ENCODE measurements at places on chromosomes 5 and 9. TPM values are rescaled to one million over a fixed set of nuclear protein-coding genes. Genes with fewer than 3 reads are reported as not detected.

DNA sequence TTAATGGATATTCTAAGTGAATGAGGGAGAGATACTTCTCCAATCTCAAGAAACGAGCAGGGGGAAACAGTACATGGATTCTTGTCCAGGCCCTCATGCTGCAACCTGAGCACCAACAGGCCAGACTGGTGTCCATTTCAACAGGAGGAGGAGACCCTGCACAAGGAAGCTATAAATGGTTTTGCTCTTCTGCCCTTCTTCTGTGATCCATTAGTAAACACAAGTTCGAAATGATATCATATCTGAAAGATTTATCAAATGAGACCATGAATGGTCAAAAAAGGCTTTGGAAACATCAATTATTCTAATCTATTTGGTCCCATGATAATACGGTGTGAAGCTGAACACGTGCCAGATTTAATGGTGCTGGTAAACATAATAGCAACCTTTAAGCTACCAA, 109.8 kb downstream of the NR6A1 start:
- DNase-seq = no peak

GRCh38 chr5:180201051-180201987, 7.7 kb downstream of the RASGEF1C start:
- DNase-seq = no peak

DNA sequence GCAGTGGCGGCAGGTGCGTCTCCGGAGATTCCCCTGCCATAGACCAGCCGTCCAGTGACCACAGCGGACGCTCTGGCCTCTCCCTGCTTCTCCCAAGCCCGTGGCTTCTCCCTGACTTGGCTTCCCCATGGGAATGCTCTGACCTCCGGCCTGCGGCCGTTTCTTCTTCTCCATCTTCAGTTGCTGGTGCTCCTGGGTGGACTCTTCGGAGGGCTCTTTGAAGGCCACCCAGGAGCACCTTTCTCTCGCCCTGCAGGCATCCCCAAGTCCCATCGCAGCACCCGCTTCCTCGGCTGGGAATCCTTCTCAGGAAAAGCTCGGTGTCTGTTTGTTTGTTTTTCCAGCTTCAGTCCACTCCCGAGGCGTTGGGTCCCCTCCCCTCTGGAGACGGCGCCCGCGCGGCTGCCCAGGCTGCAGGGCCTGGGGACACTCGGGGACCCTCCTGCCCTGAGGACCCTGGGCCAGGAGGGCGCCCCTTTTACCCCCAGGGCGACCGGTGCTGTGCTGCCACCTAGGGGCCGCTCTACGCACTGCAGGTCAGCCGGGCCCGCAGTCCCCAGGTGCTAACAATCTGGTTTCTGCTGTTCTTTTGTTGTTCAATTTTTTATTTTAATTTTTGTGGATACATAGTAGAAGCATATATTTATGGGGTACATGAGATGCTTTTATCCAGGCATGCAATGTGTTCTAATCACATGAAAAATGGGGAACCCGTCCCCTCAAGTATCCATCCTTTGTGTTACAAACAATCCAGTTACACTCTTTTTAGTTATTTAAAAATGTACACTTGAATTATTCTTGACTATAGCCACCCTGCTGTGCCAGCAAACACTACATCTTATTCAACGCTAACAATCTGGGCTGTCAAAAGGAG, 197.9 kb upstream of the ADAMTS16 start:
- no peak for DNase-seq

- DNase-seq = no peak
These were observed 57.8 kb downstream of the AUH start for GRCh38 chr9:91303741-91304415.

GRCh38 chr5:110038297-110038997, 348.7 kb downstream of the MAN2A1 start:
- no peak for DNase-seq

SPATA31E1 gene
- not detected for total RNA-seq

DNA sequence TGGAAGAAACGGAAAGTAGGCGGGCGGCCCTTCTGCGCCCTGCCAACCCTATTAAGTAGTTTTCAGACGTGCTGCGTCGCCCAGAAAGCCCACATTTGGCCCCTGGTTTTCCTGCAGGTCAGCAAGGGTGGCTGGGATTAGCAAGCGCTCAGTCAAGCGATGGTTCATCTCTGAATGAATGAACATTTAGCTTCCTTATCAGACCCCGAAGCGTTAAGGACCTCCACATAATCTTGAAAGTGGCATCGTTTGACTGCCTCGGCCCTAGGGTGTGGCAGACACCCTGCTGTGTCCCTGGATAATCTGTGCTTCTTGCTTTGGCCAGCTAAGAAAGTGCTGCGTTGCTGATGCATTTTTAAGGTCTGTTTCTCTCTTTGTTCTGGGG, 684 bp downstream of the TOR1B start:
- DNase-seq = no peak

- DNase-seq = no peak
These were observed 95.4 kb downstream of the TLE4 start for GRCh38 chr9:79667120-79667519.

- no peak for DNase-seq
These were observed 2.4 kb upstream of the C9orf50 start for GRCh38 chr9:129623331-129623730.

TRAF1 gene
- 1.6 TPM for total RNA-seq

APBB3 gene
- 21.5 TPM for total RNA-seq

DNA sequence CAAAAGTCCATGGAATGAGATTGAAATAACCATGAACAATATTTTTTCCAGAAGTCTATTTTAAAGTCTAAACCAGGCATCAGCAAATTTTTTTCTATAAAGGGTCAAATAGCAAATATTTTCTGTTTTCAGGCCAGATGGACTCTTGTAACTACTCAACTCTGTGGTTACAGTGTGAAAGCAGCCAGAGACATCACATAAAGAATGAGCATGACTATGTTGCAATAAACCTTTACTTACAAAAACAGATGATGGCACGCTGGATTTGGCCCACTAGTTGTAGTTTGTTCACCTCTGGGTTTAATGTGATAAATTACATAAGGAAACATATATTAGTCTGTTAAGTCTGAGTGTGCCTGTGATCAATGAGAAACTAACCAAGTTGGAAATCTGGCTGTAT, 319.2 kb downstream of the TRPM3 start:
- DNase-seq = no peak

DNA sequence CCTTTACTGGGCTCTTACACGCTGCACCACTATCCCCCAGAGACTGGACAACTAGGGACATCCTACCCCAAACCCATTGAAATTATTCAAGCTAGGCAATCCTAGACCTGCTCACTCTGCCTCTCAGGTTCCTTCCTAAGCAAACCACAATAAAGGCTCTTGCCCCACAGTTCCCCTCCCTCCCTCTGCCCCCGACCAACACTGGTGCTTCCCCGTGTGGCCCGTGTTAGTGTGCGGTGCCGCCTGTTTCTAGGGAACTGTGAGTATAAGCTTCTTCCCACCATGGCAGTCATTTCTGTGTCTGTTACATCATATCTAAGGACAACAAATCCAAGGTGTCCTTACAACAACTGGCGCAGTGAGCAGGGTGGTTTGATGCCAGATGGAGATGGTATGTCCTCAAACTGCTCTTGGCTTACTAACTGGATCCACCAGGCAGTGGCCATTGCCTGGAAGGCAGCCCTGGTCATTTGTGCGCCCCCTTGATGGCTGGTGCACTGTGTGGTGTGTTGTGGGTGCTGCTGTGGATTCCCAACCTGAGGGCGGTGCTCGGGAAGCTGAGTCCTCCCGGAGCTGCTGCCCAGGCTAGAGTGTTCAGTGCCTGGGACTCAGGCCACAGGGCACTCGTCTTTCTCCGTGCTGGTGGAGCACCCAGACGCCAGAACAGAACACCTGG, 8.4 kb upstream of the MXD3 start:
- no peak for DNase-seq

DNA sequence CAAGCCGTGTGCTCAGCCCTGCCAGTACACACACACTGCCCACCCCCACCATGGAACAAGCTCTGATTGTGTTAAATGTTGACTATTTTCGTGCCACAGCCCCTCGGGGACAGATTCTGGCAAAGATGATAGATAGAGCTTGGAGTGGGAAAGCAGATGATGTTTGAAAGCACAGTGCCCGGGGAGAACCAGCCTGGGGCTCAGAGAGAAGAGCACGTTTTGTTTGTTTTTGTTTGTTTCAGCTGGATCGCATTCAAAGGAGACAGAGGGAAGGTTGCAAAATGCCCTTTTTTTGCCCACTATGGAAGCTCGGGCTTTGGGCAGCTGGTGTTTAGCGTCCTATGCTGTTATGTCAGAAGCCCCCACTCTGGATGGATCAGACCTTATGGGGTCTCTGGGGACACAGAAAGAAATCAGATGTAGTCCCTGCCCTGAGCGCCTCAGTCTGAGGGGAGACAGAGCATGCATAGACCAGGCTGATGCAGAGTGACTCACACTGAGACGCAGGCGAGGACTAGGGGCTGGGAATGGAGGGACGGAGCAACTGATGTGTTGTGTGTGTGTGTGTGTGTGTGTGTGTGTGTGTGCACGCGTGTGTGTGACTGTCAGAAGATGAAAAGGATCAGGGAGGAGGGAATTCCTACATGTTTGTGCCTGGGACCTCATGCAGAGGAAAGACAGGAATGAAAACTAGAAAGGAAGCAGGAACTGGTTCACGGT, 229.7 kb downstream of the MELK start:
- peak; percentile 62 for DNase-seq

DNA sequence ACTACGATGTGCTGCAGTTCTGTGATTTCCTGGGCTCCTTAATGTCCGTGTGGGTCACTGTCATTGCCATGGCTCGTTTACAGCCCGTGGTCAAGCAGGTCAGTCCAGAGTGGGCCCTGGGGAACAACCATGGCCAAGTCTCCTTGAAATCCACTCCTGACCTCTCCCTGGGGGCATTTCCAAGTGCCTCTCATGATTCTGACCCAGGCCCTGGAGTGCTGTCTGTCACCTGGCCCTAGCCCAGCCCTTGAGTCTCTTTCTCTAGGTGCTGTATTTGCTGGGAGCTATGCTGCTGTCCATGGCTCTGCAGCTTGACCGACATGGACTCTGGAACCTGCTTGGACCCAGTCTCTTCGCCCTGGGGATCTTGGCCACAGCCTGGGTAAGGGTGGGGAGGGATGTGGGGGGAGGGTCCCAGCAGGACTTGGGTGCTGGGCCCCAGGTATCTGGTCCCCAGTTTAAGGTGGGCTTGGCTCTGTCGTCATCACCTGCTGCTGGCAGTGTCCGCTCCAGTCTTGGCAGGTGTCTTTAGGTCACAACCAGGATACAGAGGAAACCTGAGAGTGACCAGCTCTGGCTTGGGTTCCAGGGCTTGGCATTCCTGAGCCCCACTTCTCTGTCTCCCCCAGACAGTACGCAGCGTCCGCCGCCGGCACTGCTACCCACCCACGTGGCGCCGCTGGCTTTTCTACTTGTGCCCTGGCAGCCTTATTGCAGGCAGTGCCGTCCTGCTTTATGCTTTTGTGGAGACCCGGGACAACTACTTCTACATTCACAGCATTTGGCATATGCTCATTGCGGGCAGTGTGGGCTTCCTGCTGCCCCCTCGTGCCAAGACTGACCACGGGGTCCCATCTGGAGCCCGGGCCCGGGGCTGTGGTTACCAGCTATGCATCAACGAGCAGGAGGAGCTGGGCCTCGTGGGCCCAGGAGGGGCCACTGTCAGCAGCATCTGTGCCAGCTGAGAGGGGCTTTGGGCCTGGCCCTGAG, 17.0 kb downstream of the OR13J1 start:
- DNase-seq = peak; percentile 76

- peak; percentile 39 for DNase-seq
These were observed 16.7 kb downstream of the WHRN start for GRCh38 chr9:114488398-114489129.

RFESD gene
- 1.1 TPM for total RNA-seq

- DNase-seq = no peak
These were observed 49.6 kb upstream of the KIF2A start for GRCh38 chr5:62256161-62257019.

- DNase-seq = no peak
These were observed 621.9 kb downstream of the DTWD2 start for GRCh38 chr5:118366429-118366828.

CLPTM1L gene
- 112 TPM for total RNA-seq

GRCh38 chr9:119412399-119412798, 43.2 kb upstream of the BRINP1 start:
- DNase-seq = no peak

DNA sequence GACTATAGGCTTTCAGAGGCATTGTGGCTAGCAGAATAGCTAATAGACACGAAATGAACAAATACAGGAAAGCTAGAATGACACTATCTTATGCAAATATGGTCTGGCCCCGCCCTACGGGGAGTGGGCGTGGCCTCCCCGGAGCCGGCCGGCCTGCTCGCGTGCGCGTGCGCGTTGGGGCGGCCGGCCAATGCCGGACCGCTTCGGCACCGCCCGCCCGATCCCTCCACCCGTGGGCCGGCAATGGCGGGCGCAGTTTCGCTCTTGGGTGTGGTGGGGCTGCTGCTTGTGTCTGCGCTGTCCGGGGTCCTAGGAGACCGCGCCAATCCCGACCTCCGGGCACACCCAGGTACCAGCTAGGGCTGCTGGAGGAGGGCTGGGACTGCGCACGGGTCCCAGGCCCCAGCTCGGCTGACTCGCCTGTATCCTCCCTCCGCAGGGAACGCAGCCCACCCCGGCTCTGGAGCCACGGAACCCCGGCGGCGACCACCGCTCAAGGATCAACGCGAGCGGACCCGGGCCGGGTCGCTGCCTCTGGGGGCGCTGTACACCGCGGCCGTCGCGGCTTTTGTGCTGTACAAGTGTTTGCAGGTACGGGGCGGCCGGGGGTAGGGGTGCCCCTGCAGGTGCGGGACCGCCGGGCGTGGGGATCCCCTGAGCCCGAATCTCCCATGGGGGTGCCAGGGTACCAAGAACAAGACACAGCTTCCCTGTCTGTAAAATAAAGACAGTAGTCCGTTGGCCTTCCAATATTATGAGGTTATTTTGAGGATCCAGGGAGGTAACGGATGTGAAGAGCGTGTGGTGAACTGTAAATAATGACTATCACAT, at the start of gene CCDC107:
Gene CCDC107 (plus strand): TSS at position 156 of the 831 bp plus-strand sequence. CDS start 88 bp downstream, at position 244.
- DNase-seq = peak; percentile 94
